ENCODE measurements at places on chromosomes 6 and 20. TPM values are rescaled to one million over a fixed set of nuclear protein-coding genes. Genes with fewer than 3 reads are reported as not detected.

SNHG17 gene
- total RNA-seq, result 21.2 TPM

DNA sequence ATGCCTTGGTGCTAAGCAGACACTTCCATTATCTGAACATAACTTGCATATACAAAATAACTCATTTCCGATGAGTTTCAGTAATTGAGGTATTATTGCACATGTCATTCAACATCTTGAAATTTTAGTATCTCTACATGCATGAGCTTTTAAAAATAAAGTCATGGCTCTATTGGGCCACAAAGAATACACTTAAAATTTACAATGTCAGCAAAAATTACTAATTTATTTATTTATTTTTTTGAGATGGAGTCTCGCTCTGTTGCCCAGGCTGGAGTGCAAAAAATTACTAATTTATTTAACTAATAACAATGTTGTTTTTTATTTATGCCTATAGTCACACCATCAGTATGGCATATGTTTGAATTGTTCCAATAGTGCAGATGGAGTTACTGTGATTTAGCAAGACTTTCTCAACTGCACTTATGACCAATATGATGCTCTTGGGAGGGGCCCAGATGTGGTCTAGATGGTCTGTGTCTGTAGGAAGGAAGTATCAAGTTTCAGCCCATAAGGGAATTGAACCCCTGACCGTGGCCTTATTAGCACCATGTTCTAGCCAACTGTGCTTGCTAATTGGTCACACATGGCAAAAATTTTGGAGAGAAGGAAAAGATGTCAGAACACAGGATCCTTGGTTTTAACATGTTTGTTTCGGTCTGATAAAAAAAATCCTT is 370.7 kb upstream of the TSHZ2 start:
- H3K27me3 ChIP-seq, result no peaks in the 10 kb centered on the region
- no peaks in the 10 kb centered on the region for H3K4me1 ChIP-seq
- DNase-seq, result no peak
- no peak overlapping the region for H3K4me3 ChIP-seq

GSTA2 gene
- total RNA-seq, result 2.4 TPM

DNA sequence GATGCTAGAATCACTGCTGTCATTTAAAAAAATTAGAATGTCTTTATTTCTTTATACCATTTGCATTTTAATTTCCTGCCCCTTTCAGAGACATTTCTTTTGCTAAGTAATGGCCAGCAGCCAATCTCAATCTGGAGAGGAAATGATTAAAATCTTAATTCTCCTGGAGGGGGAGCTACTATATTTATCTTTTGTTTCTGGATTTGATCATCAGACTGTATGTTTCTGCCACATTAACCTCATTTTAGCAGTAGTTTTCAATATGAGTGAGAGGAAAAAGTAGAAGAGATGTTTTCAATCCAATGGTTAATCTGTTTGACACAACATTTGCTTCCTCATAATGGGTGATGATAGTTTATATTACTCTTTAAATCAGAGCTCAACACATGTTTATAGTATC is 138.0 kb downstream of the FUT9 start:
- H3K27ac ChIP-seq, result no peak overlapping the region
- H3K27me3 ChIP-seq, result no peaks in the 10 kb centered on the region
- H3K4me3 ChIP-seq, result no peak overlapping the region
- no peaks in the 10 kb centered on the region for H3K4me1 ChIP-seq
- no peaks in the 10 kb centered on the region for H3K36me3 ChIP-seq
- no peak for DNase-seq

DNA sequence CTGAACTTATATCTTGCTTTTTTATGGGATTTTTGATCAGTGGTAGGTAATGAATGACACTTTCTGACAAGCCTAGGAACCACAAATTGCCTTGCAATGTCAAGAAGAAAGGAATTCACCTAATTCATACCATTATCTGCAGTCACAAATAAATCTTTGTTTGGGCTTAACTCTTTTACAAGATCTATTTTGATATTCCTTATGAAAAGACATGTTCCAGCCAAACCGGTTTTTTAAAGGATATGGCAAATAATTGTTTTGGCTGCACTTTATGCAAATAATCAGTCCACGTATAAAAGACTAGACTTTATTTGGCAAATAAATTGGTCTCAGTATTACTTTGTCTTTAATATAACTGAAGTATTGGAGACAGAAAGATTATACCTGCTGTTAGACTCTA is 771.7 kb upstream of the ADGRB3 start:
- no peaks in the 10 kb centered on the region for H3K27me3 ChIP-seq
- H3K27ac ChIP-seq, result no peak overlapping the region
- H3K36me3 ChIP-seq, result no peaks in the 10 kb centered on the region
- DNase-seq, result no peak
- H3K4me3 ChIP-seq, result no peak overlapping the region
